ENCODE measurements at places on chromosomes 12 and 14. TPM values are rescaled to one million over a fixed set of nuclear protein-coding genes. Genes with fewer than 3 reads are reported as not detected.
A peak's percentile ranks its signal among the peaks of the same experiment; 100 is the strongest.

KRT78 gene
- 29.1 TPM for total RNA-seq

PCED1B gene
- 0.41 TPM for total RNA-seq

BICDL1 gene
- total RNA-seq = 7.4 TPM

RPL10L gene
- total RNA-seq = not detected

LUM gene
- total RNA-seq = 49.5 TPM

DNA sequence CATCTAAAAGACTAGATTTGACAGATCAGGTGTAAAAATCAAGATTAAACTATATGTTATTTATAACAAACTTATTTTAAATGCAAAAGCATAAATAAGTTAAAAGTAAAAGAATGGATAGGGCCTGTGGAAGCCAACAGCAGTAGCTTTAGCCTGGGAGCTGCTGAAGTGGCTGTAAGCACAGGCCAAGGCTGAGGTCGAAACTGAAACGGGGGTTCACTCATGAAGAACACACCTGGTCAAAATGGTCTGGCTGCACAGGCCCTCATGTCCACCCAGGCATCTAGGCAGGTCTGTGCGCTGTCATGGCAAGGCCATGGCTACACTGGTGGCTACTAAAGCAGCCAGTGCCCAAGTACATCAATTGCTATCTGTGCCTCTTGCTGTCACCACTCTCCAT is 23.1 kb downstream of the CATSPERB start:
- no peak for DNase-seq
- H3K4me1 ChIP-seq = no peaks in the 10 kb centered on the region
- no peaks in the 10 kb centered on the region for H3K36me3 ChIP-seq

GRCh38 chr14:88380405-88380804 is 5.1 kb upstream of the SPATA7 start:
- H3K4me3 ChIP-seq = no peak overlapping the region
- H3K4me1 ChIP-seq = peaks cover 4% of the 10 kb centered on the region
- H3K36me3 ChIP-seq = no peaks in the 10 kb centered on the region
- DNase-seq = no peak
- no peak overlapping the region for H3K27ac ChIP-seq

GRCh38 chr14:93960774-93961438 is 15.5 kb downstream of the ASB2 start:
- no peaks in the 10 kb centered on the region for H3K27me3 ChIP-seq
- no peaks in the 10 kb centered on the region for H3K36me3 ChIP-seq
- no peak overlapping the region for H3K4me3 ChIP-seq
- H3K4me1 ChIP-seq = peaks cover 9% of the 10 kb centered on the region
- DNase-seq = no peak
- H3K27ac ChIP-seq = no peak overlapping the region

DNA sequence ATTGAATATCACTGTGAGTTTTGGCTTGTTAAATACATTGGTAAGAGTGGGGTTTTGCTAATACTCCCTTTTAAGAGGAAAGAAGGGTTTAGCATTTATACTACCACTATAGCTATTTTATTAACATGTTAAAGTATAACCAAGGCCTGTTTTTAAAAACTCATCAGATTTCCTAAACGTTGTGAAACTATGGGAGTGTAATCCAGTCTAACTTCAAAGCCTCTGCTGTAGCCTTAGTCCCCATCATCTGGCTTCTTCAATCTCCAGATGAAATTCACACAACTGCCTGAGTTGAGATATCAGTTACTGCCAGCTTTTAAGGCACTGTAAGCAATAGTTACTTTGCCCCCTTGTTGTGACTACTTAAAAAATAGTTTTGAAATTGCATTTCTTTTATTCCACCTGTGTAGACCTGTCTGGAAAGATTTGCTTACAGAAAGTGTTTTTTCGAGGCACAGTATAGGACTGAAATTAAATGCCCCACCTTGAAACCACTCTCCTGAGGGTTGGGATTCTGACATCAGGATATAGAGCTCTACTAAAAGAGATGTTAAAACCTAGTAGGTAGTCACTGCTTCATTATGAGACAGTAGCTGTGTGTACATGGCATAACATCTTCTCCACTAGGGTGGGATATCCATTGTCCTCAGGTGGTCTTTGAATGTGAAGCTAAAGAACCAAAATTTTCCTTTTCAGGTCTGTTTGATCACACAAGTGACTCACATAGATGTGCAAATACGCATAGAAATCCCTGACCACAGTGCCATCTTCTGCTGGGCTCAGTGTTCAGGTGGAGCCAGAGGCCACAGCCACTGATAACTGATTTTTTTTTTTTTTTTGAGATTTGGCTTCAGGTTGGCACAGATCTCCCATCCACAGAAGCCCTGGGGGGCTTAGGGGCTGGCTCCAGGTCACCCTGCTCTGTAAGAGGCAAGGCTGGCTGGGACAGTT is 125.5 kb downstream of the DAAM1 start:
- H3K36me3 ChIP-seq = peaks cover 3% of the 10 kb centered on the region
- no peaks in the 10 kb centered on the region for H3K27me3 ChIP-seq
- no peak overlapping the region for H3K4me3 ChIP-seq
- no peak for DNase-seq
- no peak overlapping the region for H3K27ac ChIP-seq

GRCh38 chr14:73136085-73136386 is 271 bp upstream of the PSEN1 start:
- DNase-seq = no peak
- peak overlapping the region; percentile 90 for H3K4me3 ChIP-seq
- H3K4me1 ChIP-seq = peaks cover 14% of the 10 kb centered on the region
- peaks cover 8% of the 10 kb centered on the region for H3K36me3 ChIP-seq
- peak overlapping the region; percentile 94 for H3K27ac ChIP-seq

DNA sequence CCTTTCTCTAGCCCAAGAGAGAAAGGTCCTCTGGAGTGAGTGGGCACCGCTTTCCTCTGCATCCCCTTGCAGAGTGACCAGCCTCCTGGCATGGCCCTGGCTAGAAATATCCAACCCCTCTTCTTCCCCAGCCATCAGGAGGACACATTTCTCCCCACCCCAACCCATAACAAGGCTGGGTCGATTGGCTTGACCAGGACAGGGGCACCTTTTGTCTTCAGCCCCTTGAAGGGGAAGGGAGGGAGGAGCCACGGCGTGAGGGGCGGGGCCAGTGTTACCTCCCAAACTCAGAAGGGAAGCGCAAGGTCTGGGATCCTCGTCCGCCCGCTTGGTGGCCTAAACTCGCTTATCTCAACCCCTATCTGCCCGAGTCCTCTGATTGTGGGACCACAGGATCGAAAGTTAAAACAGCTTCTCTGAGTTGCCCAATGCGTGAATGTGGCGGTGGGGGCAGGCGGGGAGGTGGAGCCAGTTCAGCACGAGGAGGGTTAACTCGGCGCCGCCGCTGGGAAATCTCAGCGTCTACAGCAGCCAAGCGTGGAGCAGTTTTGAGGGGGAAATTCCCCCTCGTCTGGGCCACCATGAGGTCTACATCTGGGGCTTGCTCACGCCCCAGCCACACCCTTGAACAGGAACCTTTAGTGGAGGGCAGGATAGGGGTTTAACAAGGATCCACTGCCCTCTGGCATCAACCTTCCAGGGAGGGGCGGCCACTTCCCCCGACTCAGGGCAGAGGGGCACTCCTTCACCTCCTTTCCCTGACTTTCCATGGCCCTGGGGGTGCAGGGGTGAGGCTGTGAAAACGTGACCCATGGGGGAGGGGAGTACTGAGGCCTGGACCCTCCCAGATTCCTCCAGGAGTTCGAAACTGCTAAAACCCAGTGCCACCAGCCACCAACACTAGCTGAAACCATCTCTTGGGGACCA is 795 bp downstream of the STAT6 start:
- H3K4me1 ChIP-seq = peaks cover 31% of the 10 kb centered on the region
- H3K4me3 ChIP-seq = peak overlapping the region; percentile 96
- H3K36me3 ChIP-seq = peaks cover 10% of the 10 kb centered on the region
- DNase-seq = no peak
- H3K27ac ChIP-seq = peak overlapping the region; percentile 99

DNA sequence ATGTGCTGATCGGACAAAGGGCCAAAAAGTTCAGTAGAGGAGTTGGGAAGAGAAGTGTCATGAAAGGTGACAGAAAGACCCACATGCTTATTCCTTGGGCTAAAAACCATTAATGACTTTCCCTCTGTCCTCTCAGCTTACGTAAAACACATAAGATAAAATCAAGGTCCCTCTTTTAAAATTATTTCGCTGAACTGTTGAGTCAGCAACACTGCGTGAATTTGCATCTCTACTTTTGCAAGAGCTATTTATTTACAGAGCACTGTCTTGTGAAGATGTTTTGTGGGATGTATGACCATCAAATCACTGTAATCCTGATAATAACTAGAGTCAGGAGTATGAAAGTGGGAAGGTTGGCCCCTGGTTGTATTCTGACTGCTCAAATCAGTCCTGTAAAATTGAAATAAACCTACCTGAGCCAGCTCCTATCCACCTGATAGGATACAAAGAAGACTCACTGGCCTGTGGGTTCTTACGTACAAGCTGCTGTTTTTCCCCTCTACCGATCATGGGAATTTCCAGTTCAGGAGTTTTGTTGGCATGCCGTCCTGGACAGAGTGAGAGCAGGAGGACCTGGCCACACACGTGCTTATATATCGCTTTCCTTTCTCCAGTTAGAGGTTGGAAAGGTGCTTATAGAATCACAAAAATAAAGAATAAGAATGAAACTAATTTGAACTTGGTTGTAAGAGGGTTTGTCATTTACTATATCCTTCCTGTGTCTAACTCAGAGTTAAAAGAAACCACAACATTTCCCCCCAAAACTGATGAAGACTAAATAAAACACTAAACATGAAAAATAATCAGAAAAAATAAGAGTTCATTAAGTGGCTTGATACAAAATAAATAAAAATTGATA is 42.9 kb downstream of the IFNG-AS1 start:
- H3K27ac ChIP-seq = no peak overlapping the region
- H3K4me1 ChIP-seq = no peaks in the 10 kb centered on the region
- H3K4me3 ChIP-seq = no peak overlapping the region
- no peak for DNase-seq
- H3K27me3 ChIP-seq = no peaks in the 10 kb centered on the region

DNA sequence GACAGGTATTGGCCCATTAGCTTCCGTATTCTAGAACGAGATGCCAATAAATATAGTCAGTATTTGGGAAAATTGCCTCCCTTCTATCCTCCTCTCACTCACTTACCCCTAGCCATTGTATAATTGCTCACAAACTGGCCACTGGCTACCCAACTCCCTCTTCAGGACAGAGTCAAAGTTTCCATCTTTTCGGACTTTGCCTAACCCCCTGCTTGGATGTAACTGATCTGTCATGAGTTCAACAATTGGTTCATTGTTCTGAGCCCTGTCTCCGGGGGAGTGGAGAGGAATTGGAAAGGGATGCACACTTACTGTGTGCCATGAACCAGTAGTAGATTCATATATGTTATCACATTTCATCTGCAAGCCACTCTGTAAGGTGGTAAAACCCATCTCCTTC is 12.2 kb downstream of the MYRFL start:
- no peak for DNase-seq
- no peak overlapping the region for H3K4me3 ChIP-seq
- H3K4me1 ChIP-seq = peaks cover 20% of the 10 kb centered on the region
- H3K27me3 ChIP-seq = peaks cover 6% of the 10 kb centered on the region
- H3K36me3 ChIP-seq = no peaks in the 10 kb centered on the region

DNA sequence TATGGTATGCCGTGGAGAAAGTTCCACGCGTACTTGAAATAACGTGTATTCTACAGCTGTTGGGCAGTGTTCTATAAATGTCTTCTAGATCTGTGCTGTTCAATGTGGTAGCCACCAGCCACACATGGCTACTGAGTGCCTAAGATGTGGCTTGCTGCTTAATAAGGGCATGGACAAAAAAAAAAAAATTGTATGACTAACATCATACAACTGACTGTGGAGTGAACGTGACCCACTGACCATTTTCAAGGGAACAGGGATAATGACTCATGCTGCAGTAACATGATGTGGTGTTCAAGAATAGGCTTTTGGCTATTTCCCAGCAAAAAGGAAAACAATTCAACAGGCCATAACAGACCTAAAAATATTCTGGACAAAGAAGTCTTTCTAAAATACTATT is 13.0 kb downstream of the ATG14 start:
- no peaks in the 10 kb centered on the region for H3K4me1 ChIP-seq
- H3K4me3 ChIP-seq = no peak overlapping the region
- DNase-seq = no peak
- peaks cover 5% of the 10 kb centered on the region for H3K36me3 ChIP-seq
- H3K27me3 ChIP-seq = no peaks in the 10 kb centered on the region
- H3K27ac ChIP-seq = no peak overlapping the region
